ENCODE measurements at places on chromosomes 3 and 15.

DNA sequence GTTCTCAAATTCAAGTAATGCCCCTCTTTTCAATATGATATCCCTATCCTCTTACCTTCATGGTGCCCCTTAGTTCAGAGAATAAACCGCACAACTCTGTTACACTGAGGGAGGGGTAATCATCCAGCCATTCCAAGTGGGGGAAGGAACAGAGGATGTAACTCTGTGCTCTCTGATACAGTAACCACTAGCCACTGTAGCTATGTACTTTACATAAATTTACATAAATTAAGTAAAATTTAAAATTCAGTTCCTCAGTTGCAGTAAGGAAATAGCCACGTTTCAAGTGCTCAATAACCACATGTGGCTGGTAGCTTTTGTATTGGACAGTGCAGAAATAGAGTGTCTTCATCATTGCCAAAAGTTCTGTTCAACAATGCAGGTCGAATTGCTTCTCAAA, 90.8 kb downstream of the ANXA2 start:
- no peak for DNase-seq

DNA sequence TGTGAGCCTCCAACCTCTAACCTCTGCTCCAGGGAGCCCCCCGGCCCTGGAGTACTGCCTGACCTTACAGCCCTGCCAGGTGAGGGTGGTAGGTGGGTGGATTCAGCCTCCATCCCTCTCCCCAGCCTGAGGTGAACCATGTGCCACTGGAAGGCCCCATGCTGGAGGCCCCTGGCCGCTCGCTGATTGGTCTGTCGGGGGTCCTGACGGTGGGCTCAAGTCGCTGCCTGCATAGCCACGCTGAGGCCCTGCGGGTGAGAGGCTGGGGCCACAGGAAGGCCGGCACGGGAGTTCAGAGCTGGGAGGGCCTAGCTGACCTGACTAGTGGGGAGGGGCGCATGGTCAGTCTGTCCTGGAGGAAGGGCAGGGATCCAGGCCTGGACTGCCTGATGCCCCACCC, 19.1 kb downstream of the NT5DC2 start:
- no peak for DNase-seq

- DNase-seq, result no peak
These were observed 288.2 kb downstream of the ADAMTS17 start for GRCh38 chr15:100053474-100054121.

DNA sequence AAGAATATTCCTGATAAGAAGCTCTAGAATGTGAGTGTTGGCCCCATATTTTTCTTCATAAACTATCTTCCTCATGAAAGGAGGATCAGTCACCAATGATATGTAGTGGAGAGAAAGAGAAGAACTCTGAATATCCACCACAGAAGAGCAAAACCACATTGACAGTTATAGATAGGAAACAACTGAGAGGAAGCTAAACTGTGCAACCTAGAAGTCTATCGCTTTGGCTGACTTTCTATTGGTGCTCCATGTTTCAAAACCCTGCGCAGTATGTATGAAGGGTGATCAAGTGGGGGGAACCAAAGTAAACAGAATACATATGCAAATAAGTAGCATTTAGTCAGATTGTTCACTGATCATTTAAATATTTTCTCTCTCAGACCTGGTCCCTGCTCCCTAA, 41.0 kb upstream of the ZNF280D start:
- no peak for DNase-seq

DNA sequence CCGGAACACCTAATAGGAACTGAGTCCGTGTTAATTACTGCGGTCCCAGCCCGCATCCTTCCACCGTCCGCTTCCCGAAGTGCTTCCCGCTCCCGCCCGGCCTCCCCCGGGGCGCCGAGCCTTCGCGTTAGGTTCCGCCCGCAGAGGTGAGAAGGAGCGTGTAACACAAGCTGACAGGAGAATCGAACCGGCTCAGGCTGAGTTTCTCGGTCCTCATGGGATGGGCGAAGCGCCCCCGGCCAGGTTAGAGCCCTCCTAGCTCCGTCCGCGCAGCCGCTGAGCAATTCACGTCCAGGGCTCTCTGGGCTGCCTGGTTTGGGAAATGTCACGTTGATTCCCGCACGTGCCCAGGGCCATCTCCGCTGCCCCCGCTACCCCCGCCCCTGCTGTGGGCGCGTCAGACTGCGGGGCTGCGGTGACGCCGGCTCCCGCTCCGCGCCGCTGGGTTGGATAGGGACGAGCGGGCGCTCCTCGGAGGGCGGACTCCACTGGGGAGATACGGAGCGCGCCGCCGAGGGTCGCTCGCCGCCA, 954 bp downstream of the CLDN11 start:
- DNase-seq, result no peak

GRCh38 chr15:31274496-31275330, 51.9 kb upstream of the KLF13 start:
- DNase-seq, result peak; percentile 46

DNA sequence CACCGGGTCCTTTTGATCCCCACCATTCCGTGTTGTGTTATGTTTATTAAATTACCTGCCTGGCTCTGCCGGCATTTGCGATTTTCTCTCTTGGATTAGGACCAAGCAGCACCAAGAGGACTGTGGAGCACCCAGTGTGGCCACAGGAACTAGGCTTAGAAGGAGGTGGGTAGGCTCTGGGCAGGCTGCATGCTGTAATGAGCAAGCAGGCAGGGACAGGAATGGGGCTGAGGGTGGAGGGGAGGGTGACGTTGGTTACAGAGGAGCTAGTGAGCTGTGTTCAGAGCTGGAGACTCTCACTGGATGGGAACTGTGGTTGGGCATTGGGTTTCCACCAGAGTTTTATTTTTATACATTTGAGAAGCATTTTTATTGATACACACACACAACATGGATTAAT, 7.9 kb upstream of the SCN5A start:
- no peak for DNase-seq

DNA sequence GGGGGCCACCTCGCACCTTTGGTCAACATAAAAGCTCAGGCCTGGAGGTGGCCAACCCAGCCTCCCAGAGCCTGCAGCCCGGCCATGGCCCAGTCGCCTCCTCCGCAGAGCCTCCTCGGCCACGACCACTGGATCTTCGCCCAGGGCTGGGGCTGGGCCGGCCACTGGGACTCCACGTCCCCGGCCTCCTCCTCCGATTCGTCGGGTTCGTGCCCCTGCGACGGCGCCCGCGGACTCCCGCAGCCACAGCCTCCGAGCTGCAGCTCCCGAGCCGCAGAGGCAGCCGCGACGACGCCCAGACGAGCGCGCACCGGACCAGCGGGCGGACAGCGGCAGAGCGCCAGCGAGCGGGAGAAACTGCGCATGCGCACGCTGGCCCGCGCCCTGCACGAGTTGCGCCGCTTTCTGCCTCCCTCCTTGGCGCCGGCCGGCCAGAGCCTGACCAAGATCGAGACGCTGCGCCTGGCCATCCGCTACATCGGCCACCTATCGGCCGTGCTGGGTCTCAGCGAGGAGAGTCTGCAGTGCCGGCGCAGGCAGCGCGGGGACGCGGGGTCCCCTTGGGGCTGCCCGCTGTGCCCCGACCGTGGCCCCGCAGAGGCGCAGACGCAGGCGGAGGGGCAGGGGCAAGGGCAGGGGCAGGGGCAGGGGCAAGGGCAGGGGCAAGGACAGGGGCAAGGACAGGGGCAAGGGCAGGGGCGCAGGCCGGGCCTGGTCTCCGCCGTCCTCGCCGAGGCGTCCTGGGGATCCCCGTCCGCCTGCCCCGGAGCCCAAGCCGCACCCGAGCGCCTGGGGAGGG, at the start of gene MESP2:
TSS of gene MESP2 (plus strand) at position 59 of the 799 bp plus-strand sequence. CDS start at position 85, 26 bp downstream.
- peak; percentile 83 for DNase-seq

DNA sequence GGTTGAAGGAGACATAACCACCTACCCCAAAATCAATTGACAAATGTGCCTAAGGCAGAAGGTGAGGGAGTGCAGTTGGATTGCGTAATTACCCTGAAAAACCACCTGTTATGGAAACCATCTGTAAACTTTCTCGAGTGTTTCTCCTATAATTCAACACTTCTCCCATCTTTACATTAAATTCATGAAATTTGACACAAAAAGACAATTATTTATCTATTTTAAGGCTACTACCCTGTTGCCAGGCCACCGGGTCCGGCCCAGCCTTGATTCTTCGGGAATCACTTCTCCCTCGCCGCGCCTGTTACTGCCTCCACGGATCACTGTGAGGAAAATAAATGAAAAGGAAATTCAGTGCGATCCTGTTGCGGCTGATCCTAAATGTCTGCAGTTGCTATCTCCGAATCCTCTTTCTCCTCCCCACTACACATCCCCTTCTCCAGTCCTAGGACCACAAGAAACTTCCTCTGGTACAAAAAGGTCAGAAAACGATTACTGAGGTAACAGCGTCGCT, 646 bp downstream of the IQCB1 start:
- no peak for DNase-seq

DNA sequence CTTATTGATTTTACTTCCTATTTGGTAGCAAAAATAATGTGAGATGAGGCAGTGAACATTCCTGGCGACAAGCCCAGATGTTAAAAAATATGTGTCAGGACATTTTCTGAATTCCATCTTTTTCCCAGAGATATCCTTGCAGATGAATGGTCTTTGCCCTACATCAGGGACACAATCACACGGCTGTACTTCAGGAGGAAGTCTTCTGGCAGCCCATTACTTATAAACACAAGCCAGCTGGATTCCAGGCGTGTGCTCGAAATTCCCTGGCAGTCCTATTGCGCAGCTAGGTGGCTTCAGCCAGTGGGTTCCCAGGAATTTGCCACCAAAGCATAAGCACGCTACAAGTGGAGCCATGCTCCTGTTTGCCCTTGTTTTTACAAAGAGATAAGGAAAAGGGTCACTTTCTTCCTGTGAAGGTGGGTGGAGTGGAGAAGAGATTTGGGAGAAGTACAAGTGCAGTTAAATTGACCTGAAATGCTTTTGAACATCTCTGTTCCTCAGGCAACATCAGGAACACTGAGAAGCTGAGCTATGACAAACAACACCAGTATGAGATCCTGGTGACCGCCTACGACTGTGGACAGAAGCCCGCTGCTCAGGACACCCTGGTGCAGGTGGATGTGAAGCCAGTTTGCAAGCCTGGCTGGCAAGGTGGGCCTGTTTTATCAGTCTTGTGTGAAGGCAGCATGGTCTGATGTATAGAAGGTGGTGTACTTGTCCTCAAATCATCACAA, 257.1 kb upstream of the TRIM42 start:
- DNase-seq, result no peak

DNA sequence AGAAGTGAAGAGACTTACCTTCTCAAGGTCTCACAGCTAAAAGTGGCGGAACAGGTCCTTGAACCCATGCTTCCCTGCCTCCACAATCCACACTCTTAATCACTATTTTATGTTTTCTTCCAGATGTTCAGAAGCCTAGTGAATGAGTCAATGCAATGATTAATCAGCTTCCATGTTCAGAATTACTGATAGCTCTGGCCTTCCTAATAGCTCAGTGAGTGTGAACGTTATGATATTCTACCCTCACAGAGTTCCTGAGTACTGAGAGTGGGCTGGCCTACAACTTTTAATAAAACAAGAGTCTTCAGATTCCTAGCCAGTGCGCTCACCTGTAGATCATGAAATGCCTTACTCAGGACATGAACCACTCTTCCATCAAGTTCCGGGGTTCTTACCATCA, 443.0 kb upstream of the ADAMTS9 start:
- DNase-seq, result no peak

- no peak for DNase-seq
These were observed 624 bp downstream of the BRK1 start for GRCh38 chr3:10116138-10116460.

GRCh38 chr3:146218880-146219866, 31.7 kb downstream of the PLSCR4 start:
- DNase-seq, result no peak

DNA sequence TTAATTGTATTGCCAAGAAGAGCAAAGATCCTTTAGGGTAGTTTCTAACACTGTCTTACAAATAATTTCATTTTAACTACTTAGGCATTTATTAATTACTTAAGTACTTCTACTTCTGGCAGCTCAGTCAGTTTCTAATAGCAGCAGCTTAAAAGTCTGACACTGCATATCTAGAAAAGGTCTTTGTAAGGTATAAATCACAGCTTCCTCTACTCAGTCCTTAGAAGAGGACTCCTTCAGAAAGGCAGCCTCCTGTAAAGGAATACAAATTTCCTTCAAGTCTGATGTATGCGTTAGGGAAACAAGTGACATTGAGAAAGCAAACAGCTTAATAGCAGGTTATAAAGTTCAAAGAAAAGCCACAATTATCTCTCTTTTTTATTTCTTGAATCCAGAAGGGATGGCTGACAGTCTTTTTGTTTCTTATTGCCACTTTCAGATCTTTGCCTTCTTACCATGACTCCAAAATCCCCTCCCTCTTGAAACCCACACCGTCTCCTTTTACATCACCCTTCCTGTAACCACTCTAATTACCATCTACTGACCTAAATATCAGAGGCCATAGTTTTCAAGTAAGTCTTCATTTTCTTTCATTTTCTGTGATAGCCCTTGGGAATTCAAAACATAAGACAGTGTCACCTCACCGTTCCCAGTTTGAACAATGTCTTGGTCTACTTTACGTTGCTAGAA, 109.5 kb downstream of the CGGBP1 start:
- no peak for DNase-seq

GRCh38 chr15:99151156-99151555, 46.3 kb downstream of the SYNM start:
- no peak for DNase-seq

- DNase-seq, result no peak
These were observed 60.7 kb downstream of the ZNF621 start for GRCh38 chr3:40585381-40586016.

DNA sequence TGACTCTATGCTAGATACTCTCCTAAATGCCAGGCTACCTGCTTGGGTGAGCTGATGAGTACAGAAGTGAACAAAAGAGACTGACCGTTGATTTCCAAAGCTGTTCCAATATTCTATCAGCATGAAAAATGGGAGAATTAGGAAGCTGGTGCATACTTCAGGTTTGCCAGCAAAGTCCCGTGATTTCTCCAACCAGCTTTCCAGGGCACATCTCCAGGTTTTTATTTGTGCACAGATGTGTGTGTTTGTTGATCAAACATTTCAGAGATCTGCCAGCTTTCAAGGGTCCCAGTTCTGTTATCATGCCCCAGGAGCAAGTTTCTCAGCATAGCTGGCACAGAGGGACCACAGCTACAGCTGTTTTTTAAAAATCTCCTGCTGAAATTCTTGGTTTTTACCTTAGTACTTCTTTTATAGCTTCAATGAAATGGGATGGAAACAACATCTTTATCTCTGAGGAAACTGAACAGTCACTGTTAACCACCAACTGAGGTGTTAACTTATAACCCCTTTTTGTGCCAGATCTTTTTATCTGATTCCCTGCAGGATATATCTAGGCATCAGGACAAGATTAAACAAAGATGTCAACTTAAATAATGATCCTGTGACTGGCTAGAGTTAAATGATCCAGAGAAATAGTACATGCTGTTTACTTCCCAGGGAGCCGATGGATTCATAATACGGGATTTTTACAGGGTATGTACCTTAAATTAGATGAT, 380.8 kb downstream of the GRM7 start:
- no peak for DNase-seq

GRCh38 chr15:70830615-70831014, 23.3 kb downstream of the LARP6 start:
- no peak for DNase-seq

DNA sequence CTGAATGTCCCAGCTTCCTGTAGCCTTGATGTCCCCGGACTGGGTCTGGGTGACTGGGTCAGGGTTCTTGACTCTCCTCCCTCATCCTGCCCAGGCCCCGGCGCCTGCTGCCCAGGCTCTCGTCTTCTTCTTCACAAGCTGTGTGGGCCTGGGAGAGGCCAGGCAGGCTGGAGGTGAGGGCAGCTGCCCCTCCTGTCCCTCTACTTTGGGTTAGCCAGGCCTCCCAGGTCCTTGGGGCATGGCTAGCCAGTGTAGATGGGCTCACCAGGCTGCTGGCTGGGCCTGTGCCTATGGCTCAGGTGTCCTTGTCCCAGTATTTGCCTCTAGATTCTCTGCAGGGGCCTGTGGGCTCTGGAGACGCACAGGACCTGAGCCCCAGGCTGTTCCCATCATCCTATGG, 31.8 kb downstream of the TKT start:
- DNase-seq, result no peak

- no peak for DNase-seq
These were observed 630.9 kb upstream of the TBL1XR1 start for GRCh38 chr3:177828208-177828565.
